ENCODE measurements at places on chromosomes 7 and 10.

- DNase-seq = no peak
Measured at GRCh38 chr10:2252096-2252495, 514.8 kb upstream of the ADARB2 start.

DNA sequence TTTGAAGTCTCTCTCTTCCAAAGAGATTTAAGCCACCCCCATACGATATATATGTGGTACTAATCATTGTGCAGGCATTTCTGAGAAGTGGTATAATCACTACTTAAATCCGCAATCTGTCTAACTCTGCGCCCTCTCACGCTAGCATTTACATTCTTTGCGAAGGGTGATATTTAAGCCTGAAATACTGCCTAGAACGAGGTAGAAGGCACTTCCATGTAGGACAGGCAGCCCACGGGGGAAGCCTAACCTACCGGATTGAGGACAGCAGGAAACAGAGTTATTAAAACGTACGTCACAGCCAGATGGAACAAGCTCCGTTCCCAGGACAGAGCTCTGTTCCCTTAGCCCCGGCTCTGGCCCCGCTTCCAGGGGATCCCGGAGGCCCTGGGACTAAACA lies 59.3 kb upstream of the ECHDC3 start:
- no peak for DNase-seq

DNA sequence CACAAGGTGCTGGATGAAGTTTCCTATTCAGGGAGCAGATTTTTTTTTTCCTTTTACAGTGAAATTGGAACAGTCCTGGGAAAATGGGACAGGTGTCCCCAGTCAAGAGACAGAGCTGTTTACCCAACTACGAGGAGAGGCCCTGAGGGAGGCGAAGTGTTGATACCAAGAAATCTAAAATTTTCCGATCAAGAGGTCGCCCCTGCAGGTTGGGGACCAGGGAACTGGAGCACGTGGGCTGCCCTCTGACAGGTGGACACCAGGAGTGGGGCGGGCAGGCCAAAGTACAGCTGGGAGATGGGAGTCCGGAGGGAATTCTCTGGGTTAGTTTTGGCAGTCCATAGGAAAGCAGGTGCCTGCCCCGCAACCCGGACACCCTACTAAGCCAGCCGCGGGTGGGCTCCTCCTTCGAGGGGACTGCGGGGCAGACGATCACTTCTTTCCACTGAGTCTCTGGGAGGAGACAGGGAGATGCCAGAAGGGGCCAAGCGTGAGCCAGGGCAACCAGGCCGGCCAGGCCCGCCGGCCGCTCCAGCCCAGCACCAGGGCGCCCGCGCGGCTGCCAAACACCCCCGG lies 965 bp upstream of the CAMK1D start:
- DNase-seq = no peak

GRCh38 chr10:90167174-90168064 lies 466.0 kb downstream of the KIF20B start:
- DNase-seq = no peak

- DNase-seq = no peak
Measured at GRCh38 chr10:55500931-55501559, 700.0 kb upstream of the PCDH15 start.

GRCh38 chr10:87656431-87657072 lies 3.1 kb upstream of the PAPSS2 start:
- no peak for DNase-seq

DNA sequence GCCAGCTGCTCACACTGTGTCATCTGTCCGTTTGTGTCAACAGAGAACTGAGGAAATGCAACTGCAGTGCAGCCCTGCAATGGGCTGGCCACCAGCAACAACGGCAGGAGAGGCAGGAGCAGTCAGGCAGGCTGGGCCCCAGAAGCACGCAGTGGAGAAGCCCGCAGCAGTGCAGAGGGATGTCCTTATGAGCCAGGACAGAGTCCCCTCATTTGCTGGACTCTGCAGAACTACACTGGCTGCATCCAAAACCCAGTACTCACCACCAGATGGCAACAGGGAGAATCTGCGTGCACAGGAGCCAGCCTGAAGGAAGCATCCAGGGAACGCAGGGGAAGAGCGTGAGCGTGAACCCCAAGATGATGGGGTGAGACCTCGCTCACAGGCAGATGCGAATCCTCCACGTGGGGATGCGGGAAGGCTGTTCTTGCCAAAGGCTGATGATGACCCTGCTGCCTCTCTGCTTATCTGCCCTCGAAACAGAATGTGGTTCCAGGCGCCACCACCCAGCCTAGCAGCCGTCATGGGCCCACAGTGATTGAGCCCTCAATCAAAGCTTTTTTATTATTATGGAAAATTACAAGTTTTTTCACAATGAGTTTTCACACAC lies 232.1 kb downstream of the PTPRN2 start:
- no peak for DNase-seq
